GM12864 (cell line): ENCODE measurements at places on chromosomes 7 and 10.

DNA sequence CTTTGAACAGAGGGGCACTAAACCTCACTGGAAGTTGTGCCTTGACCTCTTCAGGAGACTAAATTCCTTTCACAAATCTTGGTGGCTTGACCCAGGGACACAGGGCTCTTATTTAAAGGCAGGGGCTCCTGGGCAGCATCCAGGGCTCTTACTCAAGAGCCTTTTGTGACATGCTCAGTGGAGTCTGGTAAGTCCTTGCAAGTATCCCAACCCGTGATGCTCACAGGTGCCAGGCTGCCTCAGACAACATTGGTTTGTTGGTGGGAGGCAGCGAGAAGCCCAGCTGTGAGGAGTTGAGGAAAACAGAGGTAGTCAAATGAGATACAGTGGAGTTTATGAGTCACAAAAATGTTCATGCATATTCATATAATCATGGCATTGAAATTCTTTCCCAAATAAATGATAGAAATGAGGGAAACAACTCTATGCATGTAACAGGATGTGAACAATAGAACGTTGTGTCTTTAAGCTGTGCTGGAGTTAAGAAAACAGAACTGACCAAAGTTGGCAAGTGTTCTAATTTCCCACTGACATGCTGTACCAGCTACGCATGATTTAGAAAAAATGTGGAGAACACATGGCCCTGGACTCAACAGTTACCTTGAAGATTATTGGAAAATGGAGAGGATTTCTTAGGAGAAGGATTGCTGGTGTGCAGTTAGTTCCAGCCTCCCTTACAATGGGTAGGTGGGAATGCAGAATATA, 654.5 kb upstream of the COBL start:
- no peak for DNase-seq

DNA sequence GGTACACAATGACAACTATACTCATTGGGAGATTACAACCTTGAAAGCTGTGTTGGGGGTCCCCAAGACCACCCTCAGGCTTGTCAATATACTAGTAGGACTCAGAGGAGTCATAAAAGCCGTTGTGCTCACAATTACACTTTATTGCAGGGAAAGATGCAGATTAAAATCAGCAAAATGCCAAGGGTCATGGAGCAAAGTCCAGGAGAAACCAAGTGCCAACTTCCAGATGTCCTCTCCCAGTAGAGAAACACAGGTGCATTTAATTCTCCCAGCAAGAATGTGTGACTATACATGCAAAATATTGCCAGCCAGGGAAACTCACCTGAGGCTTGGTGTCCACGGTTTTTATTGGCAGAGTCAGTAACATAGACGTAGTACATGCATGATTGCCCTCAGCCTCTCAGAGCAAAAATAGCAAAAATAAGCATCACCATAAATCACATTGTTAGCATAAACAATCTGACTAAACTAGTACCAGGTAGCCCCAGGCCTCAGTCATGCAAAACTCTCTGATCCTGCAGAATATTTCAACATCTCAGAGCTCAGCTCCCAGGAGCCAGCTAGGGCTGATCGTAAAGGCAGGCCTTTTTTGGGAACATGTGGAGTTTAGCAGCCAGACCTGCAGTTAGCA, 50.7 kb downstream of the VIM start:
- no peak for DNase-seq

- peak; percentile 16 for DNase-seq
Measured at GRCh38 chr7:1979591-1980560, 252.9 kb downstream of the MAD1L1 start.

- DNase-seq, result no peak
Measured at GRCh38 chr10:112952282-112953173, 2.5 kb downstream of the TCF7L2 start.

- DNase-seq, result no peak
Measured at GRCh38 chr7:20153999-20154398, 63.2 kb downstream of the MACC1 start.

DNA sequence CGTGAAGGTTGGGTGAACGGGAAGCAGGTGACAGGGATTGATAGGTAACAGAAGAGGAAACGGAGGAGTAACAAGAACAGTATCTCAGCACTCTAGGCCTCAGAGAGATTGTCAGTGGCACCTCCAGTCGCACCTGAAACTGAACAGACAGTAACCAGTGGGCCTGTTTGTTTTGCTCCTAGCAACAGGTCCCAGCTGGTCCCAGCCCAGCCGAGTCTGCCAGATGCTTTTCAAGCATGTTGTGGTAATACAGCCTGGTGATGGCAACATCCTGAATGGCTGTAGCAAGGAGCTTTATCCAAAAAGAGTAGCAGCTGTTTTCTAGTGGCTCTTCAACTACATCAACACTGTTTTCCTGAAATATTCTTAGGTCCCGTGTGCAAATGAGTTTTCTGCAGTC, 4.7 kb downstream of the CACNB2 start:
- no peak for DNase-seq

DNA sequence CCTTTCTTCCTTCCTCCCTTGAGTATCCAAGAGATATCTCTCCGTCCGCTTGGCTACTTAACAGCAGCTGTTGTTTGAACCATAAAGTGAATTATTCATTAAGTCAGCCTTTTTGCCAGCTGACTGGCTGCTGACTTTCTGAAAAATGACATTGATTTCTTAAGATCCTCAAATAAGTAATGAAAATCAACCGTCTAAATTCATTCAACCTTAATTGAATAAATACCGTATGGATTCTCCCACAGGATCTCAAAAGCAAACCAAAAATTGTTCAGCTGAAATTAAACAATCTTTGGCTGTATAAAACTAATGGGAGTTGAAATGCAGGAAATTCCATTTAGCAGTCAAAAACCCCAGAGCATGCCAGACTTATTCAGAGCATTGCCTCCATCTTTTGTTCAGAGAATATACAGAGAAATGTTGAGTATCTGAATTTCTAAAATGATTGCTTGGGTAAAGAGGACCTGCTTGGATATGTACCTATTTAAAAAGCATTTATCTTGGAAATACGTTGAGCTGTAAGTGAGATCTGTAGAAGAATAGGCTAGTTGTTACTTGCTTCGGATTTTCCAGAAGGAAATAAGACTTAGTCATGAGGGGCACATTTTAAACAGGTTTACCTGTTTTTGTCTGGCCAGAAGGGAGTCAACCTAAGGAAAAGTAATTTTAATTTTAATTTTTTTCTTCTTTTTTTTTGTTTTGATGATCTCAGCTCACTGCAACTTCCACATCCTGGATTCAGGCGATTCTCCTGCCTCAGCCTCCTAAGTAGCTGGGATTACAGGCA, 136.2 kb downstream of the PLXDC2 start:
- DNase-seq, result no peak

DNA sequence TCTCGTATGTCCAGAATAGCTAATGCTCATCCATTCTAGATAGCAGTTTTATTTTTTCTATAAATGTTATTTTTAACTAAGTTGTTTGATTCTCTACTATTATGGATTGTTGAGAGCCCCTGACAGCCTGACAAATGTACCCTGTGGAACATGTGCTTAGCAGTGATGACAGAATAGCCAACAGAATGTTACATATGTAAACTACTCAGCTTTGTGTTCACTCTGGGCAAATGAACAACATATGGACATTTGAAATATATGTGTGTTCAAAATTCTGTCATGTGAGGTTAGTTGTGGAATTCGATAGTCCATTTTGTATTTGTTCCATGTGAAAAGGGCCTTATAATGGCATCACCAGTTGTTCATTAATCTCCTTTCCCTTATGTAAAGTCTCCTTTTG, 199.7 kb downstream of the EXOC4 start:
- DNase-seq, result no peak

DNA sequence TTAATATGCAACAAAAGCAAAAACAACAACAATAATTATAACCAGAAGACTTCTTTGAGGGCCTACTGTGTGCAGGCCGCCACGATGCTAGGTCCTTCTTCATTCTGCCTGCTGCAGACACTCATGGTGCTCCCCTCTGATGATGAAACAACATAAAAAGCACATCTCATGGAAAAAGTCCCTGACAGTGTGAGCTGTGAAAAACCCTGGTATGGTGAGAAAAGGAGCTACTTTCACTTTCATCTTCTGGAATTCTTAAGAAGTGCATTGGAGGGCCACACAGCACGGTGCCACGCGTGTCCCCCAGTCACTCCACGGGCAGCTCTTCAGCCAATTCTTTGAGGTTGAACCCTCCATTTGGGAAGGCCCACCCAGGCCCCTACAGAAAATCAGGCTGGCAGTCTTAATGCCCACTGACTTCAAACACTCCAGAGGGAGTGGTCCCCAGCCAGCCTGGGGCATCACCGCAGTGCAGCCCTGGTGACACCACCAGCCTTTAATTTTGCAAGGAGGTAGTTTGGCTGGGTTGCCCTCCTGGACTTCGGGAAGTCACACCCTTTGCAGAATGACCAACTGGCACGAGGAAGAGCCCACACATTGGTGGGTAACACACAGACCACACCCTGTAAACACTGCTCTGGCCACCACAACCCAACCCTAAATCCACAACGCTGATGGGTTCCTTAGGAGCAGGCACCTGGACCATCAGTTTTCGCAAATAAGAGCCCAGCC, 7.7 kb downstream of the KCNMA1 start:
- no peak for DNase-seq

DNA sequence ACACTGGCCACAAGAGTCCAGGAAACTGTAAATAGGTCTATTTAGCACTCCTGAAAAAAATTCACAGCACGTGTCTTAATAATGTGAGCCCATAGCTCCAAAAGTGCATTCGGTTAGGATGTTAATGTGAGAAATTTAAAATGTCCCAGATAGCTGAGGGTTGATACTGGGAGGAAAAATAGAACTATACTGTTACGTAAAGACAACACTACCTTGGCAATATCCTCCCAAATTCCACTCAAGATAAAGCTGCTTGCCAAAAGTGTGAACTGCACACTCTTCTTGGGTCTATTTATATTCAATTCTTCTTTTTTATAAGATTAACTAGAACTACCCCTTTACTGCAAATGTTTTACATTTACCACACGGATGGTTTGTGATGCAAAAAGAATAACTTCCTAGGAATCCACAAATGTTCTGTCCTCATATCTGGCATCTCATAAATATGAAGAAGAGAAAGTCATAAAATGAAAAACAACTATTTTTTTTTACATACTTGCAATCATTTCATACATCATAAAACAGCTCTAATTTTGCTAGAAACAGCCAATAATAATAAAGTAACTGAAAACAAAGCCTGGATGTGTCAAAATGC, 10.4 kb downstream of the RAB11FIP2 start:
- no peak for DNase-seq

DNA sequence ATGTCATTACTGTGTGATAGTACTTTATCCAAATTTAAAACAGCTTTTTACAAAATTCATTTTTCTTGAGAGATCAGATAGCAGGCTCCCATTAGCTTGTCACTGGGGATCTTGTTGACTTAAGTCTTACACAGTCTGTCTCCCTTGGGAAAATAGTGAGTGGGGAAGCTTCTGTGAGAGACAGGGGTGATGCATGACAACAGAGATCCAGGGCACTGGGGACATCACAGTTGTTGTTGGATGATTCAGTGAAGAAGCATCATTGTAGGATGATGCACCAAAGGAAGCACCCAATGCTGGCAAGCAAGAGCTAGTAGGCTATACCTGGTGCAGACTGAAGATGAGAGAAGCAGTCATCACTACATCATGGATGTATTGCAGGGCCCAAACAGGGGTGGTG, 284.7 kb downstream of the HDAC9 start:
- no peak for DNase-seq

- DNase-seq, result peak; percentile 53
Measured at GRCh38 chr10:105952153-105952552, 1212.4 kb downstream of the SORCS1 start.

DNA sequence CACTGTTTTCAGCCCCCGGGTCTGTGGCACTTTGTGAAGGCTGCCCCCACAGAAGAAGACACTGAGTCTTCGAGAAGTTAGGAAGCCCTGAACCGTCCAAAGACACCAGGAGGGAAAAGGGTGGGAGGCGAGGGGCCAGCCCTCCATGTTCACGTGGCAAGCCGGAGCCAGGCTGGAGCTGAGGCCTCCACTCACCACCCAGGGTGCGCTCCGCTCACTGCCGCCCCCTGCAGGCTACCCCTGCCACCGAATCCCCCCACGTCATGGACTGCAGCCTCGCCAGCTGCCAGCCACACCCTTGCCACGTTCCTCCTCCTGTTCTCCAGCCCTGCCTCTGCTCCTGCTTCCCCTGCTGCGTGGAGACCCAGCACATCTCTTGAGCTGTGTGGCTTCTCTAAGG, 59.0 kb upstream of the EN2 start:
- DNase-seq, result no peak

DNA sequence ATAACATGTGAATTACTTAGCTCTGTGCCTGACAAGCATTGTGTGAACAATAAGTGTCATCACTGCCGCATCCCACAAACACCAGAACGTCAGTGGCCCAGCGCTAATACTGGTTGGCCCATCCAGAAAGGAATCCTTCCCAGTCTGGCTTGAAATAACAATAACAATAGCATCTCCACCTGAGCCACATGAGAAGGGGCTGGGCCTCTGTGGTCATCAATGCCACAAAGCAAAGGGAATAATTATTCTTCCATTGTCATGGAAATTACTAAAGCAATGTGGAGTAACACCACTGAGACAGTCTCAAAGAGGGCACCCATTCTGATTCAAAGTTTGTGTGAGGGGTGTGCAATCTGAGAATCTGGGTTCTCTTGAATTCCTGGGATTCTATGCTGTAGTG, 105.7 kb upstream of the INHBA start:
- DNase-seq, result no peak

- DNase-seq, result no peak
Measured at GRCh38 chr10:22344781-22345300, 455 bp upstream of the SPAG6 start.

DNA sequence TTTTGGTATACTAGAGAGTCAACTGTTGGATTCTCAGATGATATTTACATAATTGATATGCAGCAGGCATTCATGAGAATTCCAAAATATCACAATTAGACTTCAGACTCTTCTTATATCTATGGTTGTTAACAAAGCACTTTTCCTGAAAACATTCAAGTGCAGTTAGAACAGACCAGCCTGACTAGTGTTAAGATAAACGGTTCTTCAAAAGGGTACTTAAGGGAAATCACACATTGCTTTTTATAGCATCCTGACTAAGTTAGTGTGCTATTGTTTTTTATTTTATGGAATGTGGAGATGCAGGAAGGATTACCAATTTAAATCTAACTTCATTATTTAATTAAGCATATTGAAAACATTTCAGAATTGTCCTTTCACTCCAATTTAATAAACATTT, 405.1 kb downstream of the PLXDC2 start:
- DNase-seq, result no peak

DNA sequence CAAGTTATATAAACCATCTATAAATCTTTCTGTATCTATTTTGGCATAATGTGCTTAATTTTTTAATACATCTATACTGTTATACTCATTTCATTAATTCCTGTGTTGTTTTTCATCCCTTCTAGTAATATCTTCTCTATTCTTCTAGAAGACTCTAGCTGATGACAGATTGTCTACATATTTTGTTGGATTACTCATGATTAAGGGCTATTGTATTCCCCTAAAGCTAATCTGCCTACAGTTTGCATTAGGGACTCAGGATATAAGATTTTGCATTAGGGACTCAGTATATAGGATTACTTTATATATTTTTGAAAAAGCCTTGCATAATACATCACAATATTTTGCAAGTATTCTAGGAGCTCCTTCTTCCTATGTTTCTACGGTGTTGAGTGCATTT, 8.3 kb upstream of the SEMA3A start:
- DNase-seq, result no peak
